ENCODE measurements at places on chromosomes 6 and 20.

- DNase-seq: no peak
Measured at GRCh38 chr6:111604259-111605099, 1.2 kb downstream of the TRAF3IP2 start.

GRCh38 chr6:13544454-13545186 lies 29.8 kb upstream of the SIRT5 start:
- DNase-seq: no peak

DNA sequence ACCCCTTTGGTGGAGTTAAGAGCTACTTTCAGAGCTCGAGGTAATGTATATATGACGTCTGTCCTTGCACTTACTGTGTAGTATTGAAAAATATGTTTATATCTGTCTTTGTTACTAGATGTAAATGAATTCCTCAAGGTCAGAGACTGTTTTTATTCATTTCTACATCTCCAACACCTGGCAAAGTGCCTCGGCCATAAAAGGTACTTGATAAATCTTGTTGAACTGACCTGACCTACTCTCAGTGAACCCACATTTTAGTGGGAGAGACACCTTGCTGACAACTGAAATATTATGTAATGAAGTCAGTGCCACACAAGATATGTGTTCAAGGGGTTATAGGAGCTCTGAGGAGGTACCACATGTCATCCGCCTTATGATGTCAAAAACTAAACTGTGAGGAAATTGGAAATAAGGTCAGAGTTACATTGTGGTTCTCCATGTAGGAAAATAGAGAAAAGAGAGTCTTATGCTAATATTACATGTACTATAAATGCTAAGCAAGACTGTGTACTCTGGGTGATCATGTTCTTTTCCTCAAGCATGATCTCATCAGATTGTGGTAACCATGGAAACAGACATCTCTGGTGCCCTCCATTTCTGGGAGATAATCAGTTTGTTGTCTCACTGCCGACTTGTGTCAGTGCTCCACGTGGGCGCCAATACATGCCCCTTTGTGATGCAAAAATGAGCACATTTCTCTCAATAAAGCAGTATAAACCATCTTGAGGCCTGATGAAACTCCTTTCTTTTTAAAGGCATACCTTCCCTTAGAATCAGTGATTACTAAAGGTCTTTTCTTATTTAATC lies 5.7 kb upstream of the TMEM30A start:
- no peak for DNase-seq

GRCh38 chr20:37911261-37911660 lies 8.3 kb downstream of the VSTM2L start:
- no peak for DNase-seq

- DNase-seq: no peak
Measured at GRCh38 chr20:5833309-5833941, 83.2 kb downstream of the SHLD1 start.

- DNase-seq: no peak
Measured at GRCh38 chr6:53504512-53504911, 40.4 kb downstream of the GCLC start.

GRCh38 chr6:122180132-122180531 lies 219.3 kb upstream of the HSF2 start:
- DNase-seq: no peak

DNA sequence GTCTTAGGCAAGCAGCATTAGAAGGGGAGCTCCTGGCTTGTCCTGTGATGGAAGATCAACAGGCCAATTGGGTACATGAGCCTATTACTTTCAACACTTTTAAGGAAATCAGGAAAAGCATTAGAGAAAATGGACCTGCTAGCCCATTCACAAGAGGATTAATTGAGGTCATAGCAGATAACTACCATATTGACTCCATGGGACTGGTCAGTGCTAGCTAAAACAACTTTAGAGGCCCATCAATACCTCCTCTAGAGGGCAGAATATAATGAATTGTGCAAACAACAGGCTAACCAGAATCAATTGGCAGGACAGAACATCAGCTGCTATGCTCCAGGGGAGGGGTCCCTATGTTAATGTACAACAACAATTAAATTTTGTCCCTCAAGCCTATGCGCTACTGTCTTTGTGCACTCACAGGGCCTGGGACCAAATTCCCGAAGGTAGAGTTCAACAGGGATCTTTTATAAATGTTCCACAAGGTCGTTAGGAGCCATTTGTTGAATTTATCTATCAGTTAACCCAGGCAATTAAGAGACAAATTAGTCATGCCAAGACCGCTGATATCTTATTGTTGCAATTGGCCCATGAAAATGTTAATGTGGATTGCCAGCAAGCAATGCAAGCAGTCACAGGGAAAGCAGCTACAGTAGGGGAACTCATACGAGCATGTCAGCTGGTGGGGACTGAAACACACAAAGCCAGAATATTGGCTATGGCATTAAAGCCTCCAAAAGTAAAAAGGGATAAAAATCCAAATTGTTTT lies 106.6 kb upstream of the BTN3A2 start:
- DNase-seq: no peak

Data from right lung (tissue), 10 donors.